Stimulated activated CD4-positive, alpha-beta T cell treated with anti-CD3 and anti-CD28 coated beads, Interleukin-2, amount 100 ng/mL, for 4 hours (primary cell): ENCODE measurements at places on chromosomes 11 and 22.

- no peak for DNase-seq
Measured at GRCh38 chr22:38203090-38203810, 1.5 kb downstream of the MAFF start.

DNA sequence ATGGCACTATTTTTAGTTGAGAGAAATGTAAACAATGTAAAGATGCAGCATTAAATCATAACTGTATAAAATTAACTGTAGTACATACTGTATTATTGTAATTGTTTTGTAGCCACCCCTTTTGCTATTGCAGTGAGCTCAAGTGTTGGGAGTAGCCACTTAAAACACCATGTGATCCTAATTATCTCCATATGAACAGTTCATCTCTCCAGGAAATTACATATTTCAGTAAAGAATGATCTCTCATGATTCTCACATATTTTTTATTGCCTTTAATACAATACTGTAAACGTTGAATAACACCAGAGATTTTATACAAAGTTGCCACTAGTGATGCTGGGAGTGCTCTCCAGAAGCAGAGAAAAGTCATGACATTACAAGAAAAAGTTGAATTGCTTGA is 1768.6 kb downstream of the LRRC4C start:
- no peak for DNase-seq

DNA sequence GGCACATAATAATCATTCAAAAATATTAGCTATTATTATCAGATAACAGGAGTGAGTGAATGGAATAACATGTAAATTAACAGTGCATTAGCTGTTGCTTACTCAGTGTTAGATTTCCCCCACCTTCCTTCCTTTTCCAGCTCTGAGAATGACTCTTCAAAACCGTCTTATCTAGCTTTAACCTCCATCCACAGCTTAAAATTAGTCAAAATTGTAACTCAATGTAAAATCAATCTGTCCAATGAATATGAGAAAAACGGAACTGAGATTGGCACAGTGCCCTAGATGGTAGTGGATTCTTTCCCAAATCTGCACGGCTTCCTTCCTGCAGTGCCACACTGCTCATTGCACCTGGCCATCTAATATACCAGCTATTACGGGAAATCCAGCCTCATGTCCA is 156.8 kb upstream of the BDNF start:
- DNase-seq: no peak

- DNase-seq: no peak
Measured at GRCh38 chr11:18715476-18715875, 10.5 kb downstream of the IGSF22 start.

- no peak for DNase-seq
Measured at GRCh38 chr11:131770801-131771200, 400.4 kb downstream of the NTM start.

DNA sequence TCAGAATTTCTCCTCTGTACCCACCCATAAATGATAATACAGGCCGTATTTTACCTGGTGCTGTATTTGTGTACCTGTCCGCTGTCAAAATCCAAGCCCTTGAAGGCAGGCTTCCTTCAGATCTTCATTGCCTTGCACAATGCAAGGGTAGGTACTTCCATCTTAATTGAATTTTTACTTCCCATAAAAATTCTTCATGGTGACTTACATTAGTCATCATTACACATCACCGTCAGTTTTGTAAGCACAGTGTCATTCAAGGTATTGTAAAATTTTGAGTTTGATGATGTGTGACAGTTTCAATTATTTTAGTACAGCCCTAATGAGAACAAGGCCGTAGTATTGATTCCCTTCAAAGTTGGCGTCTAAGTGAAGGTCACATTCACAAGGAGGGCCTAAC is 770 bp upstream of the TSG101 start:
- no peak for DNase-seq

DNA sequence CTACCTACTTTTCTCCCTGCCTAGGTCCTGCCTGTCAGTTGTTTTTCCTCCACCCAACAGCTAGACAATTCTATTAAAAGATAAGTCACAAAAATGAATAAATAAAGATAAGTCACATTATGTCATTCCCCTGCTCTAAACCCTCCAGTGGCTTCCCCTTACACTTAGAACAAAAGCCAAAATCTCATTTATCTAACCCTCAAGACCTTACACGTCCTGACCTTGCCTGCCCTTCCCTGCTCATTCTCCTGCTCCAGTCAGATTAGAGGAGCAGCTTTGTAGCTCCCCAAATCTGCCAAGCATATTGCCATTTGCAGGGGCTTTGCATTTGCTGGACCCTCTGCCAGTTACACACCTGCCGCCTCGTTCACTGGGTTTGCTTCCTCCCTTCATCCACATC is 16.7 kb downstream of the KREMEN1 start:
- DNase-seq: no peak

- DNase-seq: no peak
Measured at GRCh38 chr11:44946263-44946662, 4.4 kb downstream of the TP53I11 start.

DNA sequence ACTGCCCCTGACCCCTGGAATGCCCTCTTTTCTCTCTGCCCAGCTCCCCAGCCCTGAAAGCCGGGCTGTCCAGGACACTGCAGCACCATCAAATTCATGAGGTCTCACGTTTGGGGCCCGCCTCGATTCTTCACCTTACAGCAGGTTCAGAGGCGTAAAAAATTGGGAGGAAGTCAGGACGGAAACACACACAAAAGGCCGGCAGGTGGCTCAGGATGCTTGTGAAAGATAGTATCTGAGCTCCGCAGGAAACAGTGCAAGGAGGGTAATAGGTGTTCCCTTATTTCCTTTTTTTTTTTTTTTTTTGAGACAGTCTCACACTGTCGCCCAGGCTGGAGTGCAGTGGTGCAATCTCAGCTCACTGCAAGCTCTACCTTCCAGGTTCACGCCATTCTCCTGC is 4.1 kb downstream of the RFPL2 start:
- DNase-seq: no peak

GRCh38 chr11:97157221-97157740 is 767.5 kb downstream of the JRKL start:
- DNase-seq: no peak

GRCh38 chr11:63747011-63747410 is 21.6 kb downstream of the ZFTA start:
- DNase-seq: no peak

DNA sequence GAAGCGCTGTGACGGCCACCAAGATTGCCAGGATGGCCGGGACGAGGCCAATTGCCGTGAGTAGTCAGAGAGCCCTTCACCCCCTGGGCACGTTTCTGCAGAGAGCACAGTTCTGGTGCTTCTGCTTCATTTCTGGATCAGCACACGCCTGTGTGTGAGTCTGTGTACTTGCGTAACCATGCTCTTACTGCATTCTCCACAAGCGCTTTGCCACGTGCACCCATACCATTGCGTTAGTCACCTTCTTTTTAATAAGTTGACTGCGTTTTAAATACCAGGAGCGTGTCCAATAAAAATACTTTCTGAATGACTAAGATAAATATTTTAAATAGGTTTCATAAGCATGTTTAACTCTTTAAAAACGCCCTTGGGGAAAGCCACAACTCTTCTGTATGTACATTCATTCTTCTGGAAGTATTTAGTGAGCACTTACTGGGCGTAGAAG is 143.0 kb upstream of the SORL1-AS1 start:
- DNase-seq: no peak

GRCh38 chr11:119236891-119237290 is 30.8 kb downstream of the CBL start:
- DNase-seq: no peak

GRCh38 chr22:37907036-37907954 is 1.2 kb downstream of the MICALL1 start:
- no peak for DNase-seq

- DNase-seq: no peak
Measured at GRCh38 chr11:30652801-30653200, 66.6 kb upstream of the MPPED2 start.

GRCh38 chr11:69630017-69630416 is 10.9 kb upstream of the CCND1 start:
- DNase-seq: no peak

DNA sequence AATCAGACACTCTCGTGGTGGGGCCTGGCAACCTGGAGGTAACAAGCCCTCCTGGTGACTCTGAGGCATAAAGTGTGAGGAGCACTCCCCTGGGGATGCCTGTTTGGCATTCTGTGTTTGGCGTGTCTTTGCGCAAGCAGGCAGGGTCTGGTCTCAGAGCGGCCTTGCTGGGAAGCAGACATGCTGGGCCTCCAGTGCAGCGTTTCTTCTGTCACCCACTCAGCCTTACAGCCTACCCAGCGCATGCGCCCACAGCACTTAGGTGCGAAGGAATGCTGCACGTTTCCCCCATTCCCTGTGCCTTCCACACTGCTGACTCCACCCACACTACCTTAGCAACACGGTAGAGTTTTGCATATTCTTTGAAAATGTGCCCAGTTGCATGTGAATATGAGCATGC is 7.4 kb upstream of the CXCR5 start:
- DNase-seq: no peak

- DNase-seq: peak; percentile 83
Measured at GRCh38 chr22:24427500-24428164, at the start of gene ADORA2A. Gene ADORA2A, plus strand, starts transcription at chr22:24427599. Its CDS starts 5,806 bp downstream, at chr22:24433405.

GRCh38 chr11:96393753-96394348 is 4.0 kb downstream of the JRKL start:
- DNase-seq: no peak

- no peak for DNase-seq
Measured at GRCh38 chr22:26554956-26555355, 35.0 kb downstream of the TPST2 start.

- DNase-seq: no peak
Measured at GRCh38 chr11:7292922-7293321, 41.2 kb downstream of the SYT9 start.

DNA sequence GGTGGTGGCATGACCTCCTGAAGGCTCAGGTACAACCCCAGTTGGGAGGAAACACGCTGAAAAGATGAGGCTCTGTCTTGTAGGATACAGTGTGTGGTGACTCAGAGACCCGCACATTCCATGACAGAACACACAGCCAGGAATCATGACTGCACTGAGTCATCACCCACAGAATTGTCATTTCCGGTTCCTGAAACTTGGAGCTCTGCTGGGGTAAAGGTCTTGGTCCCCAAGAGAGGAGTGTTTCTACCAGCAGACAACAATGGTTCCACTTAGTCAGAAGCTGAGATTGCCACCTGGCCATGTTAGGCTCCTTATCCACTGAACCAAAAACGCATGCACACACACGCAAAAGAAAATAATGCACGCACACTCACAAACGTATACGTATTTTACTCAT is 31.5 kb upstream of the CYB5R3 start:
- DNase-seq: no peak

DNA sequence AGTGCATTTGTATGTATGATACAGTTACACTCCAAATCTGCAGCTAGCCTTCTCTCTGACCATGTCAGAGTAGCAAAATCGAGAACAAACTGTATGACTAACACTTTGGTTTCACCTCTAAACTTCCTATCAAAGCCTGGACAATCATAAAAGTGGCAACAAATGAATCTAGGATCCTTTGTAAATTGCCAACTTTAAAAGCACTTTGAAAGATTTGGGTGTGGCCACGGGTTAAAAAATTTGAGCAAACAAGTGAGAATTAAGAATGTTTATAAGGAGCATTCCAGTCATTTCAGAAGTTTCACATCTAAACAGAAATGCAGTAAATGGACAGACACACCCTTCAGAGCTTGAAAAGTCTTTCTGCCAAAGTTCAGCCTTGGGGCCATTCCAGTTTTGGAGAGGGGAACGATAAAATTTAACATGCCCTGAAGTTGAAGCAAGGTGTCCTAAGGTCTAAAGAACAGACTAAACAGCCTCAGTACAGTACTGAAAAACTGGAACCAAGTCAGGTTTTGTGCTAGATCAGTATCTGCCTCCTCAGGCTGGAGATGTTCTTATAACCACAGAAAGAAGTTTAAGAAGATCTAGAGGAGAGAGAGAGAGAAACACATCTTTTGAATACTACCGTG is 181.9 kb upstream of the BDNF start:
- no peak for DNase-seq

DNA sequence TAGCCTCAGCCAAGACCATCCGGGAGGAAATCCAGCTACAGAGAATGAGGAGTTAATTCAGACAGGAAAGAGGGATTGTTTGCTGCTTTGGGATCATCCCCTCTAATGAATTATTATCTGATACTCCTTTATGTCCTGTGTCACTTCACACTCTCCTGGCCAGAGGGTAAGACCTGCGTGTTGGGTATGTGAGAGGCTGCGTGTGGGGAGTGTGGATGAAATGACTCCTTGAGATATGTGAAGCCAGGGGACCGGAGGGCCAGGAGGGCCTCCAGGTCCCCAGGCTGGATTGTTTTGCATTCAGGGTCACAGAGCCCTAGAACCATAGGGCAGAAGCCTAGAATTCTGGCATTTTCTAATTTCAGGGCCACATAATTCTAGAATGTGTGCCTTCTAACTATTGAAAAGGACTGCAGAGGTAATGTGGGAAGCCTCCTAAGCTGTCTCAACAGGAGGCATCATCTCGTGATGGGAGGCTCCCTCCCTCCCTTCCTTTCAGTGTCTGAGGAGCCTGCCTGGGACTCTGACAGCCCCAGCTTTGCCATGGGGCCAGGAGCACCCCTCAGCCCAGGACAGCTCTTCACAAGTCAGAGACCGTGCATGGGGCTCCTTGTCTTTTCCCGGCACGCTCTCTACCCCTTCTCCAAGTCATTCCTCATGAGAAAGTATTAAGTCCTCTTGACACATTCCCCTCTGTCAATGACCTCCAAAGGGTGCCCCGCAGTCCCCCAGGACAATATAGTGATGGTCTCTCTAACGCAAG is 3.7 kb downstream of the TPBGL start:
- no peak for DNase-seq

DNA sequence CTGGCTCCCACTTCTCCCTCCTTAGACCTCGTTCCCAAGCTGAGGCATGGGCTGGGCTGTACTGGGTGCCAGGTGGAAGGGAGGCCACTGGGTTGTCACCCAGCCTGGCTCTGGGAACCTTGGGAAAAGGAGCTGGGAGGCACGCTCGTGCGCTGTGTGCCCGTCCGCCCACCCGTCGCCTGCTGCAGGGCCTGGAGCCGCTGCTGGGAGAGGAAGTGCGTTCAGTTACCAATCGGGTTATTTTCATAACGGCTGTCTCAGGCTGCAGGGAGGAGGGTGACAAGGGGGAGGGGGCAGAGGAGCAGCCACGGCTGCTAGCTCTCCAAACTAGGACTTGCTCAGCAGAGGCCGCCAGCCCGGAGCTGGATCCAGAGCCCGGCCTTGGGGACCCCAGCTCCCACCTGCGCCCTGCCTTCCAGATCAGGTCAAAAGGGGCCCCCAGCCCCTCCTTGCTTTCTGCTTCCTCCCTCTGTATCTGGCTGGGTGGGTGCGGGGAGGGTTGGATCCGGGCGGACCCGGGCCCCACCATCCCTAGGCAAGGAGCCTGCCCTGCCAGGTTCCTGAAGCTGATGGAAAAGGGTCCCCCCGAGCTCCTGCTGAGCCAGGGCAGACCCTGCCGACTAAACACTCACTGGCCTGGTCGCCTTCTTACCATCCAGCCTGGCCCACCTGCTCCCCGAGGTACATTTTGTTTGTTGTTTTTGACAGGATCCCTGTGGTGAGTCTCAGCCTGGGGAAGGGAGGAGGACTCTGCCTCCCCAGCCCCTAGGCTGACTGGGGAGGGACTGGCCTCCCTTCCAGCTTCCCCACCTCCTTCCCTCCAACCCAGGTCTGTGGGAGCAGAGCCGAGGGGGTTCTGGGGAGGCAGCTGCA is 14.3 kb downstream of the DGKZ start:
- peak; percentile 45 for DNase-seq

- no peak for DNase-seq
Measured at GRCh38 chr11:110433393-110434333, 3.9 kb downstream of the FDX1 start.

GRCh38 chr11:117914991-117915618 is 14.1 kb downstream of the TMPRSS13 start:
- DNase-seq: no peak

- DNase-seq: no peak
Measured at GRCh38 chr11:65433657-65434056, 11.1 kb downstream of the NEAT1 start.
